ENCODE measurements at places on chromosomes 6 and 20.

DNA sequence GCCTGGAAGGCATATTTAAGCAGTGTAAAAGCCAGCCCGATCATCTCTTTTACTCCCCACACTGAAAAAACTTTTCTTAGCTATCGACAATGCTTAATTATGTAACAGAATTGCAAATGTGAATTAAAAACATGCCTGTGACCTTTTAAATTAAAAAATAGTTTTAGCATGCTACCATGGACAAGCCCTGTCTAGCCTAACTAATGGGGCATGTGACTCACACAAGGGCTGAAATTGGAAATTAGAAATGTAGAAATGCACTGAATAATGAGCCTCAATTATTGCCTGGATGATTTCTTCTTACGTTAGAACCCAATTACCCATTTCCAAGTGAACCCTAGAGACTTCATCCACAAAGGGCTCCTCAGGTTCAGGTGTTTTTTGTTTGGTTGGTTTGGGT lies 82.7 kb downstream of the SIM1 start:
- no peak for DNase-seq

DNA sequence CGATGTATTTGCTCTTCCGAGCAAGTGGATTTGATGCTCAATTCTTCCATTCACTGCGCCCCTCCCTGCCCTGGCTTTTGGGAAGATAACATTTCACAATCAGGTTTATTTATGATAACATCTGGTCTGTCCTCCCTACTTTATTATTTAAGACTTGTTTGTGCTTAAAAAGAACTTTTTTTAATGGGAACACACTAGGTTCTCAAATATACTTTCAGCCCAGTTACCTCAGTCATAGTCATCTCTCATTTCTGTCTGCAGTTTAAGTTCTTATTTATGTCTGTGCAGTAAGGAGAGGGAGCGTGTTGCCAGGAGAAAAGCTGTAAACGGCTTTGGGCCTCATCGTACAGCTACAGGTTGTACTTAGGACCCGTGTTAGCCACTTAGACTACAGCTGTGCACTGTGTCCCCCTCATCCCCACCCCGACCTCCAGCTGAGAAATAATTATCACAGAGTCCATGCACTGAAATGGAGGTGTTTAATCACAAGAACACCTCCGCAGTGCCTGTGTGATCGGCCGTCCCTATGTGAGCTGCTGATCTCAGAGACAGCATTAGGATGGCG lies 99.3 kb downstream of the RPP40 start:
- no peak for DNase-seq

- DNase-seq, result no peak
Measured at GRCh38 chr20:57738484-57738883, 28.7 kb upstream of the PMEPA1 start.

GRCh38 chr6:111478064-111478476 lies 4.9 kb downstream of the REV3L start:
- DNase-seq, result no peak

- no peak for DNase-seq
Measured at GRCh38 chr6:34468378-34468892, 2.6 kb downstream of the PACSIN1 start.

Measured in A673 (cell line).